ENCODE measurements at places on chromosomes 2 and 18.

DNA sequence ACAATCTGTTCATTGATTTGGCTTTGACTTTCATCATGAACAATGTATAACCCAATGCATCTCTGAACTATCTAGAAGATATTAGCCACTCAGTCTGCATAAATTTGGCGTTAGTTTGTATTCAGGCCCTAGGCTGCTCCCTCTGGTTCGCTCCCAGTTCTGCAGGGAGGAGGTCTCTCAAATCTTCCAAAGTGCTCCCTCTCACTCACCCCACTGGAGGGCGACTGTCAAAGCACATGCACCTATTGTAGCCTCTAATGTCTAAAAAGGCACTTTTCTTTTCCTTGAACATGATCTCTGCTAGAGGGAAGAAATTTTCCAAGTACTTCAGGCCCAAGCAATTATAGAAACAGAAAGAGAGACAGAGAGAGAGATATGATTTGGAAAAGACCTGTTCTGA, 291.5 kb downstream of the TDRD15 start:
- no peak for DNase-seq

- no peak for DNase-seq
These were observed 571.9 kb upstream of the CNTNAP5 start for GRCh38 chr2:123453046-123453700.

- DNase-seq = no peak
These were observed 81.4 kb downstream of the CDCA7 start for GRCh38 chr2:173436088-173436487.

DNA sequence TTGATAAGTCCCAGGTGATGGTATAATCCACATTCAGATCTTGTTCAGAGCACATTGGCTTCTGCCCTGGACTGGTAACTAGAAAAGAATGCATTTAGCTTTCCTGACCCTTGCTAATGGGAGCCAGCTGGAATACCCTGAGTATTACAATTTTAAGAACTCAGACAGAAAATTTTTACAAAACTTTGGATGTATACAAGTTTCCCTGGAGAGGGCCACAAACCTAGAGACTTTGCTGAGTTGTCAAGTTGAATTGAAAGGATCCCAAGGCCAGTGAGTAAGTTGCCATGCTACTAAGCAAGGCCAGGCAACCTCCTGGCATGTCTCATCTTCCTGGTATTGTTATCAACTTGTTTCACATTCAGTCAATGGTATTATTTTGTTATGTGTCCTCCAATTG, 20.0 kb upstream of the NABP1 start:
- DNase-seq = no peak

- DNase-seq = no peak
These were observed 119.1 kb downstream of the BAZ2B start for GRCh38 chr2:159497256-159497655.

DNA sequence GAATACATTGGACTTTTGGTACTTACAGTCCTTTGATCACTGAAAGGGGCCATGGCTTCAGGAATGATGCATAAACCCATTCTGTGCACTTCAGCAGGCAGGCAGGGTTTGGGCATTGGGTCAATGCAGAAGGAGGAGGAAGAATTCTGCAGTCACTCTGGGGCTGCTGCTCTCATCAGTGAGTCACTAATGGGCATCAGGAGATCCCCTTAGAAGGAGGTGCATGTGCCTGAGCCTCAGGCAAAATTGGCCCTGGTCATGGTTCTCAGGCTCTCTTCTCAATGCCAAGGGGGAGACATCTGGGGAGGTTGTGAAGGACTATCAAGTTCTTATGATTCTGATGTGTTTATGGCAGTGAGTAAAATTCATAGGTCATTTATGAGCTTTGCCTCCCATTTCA, 52.0 kb upstream of the TNP1 start:
- no peak for DNase-seq

GRCh38 chr18:8084160-8084559, 517.0 kb downstream of the PTPRM start:
- no peak for DNase-seq

- DNase-seq = no peak
These were observed 40.1 kb downstream of the RTN4 start for GRCh38 chr2:55010149-55010591.

DNA sequence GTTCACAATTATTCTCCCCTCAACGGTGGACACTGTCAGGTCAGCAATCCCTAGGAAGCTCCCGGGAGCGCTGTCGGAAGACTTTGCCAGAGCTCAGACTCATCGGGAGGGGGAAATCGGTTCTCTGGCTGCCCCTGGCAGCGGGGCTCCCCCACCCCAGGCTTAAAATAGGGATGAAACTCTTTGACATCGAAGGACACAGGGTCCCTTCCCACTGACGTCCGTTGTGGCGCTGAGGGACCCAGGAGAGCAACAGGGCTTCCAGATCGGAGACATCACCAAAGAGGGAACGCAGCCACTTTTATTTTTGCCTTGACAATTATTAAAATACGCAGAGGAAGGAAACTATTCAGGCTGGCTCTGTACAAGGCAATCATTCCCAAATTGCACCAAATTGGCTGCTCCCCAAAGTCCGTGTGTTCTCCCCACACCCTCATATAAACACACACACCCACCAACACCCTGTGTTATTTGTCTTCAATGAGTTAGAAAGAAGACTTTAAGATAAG, 249.0 kb downstream of the CDH20 start:
- no peak for DNase-seq

- no peak for DNase-seq
These were observed 40.4 kb upstream of the CTDP1 start for GRCh38 chr18:79639072-79639829.
